ENCODE measurements at places on chromosomes 4 and X.

GRCh38 chr4:41506130-41506529, 31.8 kb upstream of the LIMCH1 start:
- no peak for DNase-seq

DNA sequence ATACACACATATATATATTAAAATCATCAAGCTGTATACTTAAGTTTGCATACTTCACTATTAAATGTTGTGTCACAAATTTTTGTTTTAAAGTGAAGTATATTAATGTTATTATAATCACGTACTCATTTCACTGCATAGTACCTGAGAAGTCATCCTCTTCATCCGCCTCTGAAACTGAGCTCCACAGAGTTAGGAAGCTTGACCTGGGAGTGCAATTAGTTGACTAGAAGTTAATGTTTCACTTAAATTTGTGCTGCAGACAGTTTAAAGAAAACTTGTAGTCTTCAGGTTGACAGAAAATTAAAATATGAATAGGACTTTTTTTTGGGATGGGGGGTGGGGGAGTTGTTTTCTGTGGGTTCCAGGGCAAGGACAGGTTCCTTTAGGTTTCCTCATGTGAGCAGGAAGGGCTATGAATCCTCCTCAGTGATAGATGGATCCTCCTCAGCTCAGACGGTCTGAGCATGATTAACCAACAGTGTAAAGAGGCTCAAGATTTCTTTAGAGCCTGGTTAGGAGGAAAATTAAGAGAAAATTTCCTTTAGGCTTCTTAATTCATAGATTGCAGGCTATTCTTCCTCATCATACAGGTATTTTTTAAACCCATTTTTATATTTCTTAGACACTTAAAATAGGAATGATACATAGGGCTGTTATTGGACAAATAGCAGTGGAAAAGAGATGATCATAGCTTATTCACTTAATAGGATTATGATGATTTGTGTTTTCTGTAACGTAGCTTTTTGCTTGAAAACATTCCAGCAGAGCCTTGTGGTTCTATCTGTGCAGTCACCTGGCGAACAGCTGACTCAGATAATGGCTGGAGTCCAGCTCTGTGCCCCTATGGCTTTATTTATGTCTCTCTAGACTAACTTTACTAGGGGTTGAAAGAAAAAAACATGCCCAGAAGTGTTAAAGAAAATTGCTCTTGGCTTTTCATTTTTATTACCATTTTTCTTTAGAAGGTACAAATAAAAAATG, 102.7 kb downstream of the SLC4A4 start:
- peak; percentile 59 for DNase-seq

GRCh38 chrX:103687696-103688201, 1.2 kb upstream of the MORF4L2 start:
- DNase-seq = peak; percentile 82

GRCh38 chrX:97704474-97704873, 820.8 kb downstream of the RPA4 start:
- DNase-seq = no peak

DNA sequence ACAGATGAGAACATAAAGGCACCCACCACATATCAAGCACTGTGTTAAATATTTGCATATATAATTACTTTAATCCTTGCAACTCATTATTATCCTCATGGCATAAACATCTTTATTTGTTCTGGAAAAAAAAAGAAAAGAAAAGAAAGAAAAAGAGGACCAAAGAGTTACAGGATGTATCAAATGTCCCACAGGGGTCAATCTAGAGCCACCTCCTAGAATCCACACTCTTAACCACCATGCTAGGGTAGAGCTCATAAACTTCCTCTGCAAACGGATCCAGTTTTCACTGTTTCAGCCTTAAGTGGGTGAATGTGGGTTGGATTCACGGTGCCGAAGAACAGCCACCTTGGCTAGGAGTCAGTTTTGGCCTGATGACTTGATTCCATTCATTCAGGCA, 171.1 kb upstream of the PPARGC1A start:
- DNase-seq = no peak

DNA sequence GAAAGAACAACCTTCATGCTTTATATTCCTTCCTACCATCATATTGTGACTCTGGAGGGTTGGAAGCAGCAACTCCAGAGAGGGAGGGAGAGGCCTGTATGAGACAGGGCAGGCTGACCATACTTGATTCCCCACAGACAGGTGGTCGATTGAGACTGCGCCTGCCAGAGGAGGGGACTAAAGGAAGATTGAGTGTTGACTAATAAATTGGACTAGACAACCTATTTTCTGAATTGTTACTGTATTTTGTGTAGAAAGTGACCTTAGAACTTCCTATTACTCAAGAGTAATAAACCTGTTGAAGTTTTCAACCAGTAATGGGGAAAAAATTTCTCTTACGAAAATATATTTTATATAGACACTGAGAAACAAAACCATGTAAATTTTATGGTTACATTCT, 301.5 kb downstream of the INPP4B start:
- DNase-seq = no peak

DNA sequence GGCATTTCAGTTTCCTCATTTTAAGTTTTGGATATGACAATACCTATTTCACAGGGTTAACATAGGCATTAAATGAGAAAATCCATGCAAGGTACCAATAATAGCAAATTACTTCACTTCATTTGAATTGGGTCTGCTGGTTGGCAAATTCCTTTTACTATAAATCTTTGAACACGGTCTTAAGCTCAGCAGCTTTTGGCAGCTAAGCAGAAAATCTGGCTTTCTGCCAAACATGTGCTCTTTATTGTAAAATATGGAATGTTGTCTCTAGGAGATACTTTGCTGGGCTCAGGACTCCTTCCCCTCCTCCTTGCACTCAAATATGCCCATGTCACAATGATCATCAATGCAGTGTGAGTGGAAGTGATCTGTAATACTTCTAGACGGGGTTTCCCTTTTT, 16.8 kb upstream of the DMP1 start:
- DNase-seq = peak; percentile 60

- DNase-seq = peak; percentile 32
Observed at GRCh38 chr4:27176400-27176799, 315.8 kb downstream of the STIM2 start.

DNA sequence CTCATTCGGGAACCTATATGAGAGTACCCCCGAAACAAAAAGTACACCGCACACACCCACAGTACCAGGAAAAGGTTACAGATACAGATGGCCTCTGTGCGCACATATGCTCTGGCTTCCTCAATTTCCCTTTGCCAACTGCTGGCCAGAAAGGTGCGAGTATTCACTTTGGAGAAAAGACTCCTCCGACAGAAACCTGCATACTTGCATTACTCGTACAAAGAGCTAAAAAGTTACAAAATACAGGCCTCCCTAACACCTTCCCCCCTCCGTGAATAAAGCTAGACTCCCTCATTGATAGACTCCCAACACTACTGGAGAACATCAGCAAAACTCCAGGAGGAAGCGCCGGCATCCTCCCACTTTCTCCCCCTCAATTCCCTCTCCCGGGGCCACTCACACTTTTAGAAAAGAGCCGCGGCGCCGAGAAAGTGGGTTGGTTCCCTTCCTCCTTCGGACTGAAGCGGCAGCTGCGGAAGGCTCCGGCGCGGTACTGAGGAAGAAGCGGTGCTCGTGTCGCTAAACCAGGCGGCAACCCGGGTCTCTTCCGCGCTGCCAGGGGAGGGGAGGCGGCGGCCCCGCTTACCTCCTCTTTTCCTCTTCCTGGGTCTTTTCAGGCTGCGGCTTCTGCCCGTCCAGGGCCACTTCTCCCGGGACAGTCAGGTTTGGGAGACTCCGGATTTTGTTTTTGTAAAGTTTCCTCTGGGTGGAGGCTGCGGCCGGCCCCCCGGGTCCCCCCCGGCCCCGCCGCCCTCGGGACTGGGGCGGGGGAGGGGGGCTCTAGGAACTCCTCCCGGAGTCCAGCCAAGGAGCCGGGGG, 1.1 kb downstream of the FBXW7 start:
- DNase-seq = peak; percentile 17

- no peak for DNase-seq
Observed at GRCh38 chrX:136659174-136659573, 11.2 kb downstream of the CD40LG start.

DNA sequence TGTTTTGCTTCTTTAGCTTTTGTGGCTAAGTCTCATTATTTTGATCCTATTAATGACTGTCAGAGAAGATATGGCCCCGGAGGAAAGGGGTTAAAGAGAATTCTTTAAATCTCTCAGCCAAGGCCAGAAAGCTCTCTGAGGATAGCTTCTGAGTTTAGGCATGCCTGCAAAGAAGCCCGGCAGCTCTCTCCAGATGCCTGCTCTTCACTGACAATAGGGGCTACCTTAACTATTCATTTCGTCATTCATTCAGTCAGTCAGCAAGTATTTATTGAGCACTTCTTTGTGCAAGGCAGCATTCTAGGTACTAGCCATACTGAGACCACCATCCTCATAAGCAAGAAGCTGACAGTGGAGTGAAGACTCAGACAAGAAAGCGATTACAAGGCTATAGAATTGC, 34.0 kb upstream of the BMP15 start:
- no peak for DNase-seq

DNA sequence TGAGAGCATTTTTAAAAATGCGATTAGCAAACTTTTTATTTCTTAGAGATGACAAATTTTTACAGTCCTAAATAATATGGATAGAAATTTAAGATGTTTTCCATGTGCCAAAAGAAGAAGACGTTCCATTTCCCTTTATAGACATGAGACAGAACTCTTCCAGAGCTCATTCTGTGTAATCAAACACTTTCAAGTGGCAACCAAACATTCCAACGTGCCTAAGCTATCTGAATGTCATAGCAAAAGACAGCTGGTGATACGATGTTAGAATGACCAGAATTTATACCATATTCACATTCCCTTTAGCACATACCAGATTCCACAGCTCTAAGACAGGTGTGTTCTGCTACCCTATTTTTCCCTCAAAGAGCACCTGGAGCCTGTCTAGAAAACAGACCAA, 133.2 kb downstream of the ENOX2 start:
- no peak for DNase-seq

DNA sequence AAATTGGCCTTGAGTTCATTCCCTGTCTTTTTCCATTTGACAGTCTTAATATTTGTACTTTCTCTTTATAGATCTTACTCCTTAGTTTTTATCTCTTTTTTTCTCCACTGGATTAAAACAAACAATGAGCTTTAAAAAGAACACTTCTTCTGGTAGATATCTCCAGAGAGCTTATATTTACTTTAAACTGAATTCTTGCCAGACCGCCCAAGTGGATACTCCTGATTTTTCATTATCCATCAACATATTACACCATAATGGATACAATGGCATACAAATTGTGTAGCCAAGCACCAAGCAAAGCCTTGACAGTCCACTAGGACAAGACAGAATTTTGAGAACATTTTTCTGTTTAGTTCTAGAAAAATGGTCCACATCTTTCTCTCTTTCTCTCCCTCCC, 18.9 kb downstream of the TMSB4X start:
- DNase-seq = no peak

DNA sequence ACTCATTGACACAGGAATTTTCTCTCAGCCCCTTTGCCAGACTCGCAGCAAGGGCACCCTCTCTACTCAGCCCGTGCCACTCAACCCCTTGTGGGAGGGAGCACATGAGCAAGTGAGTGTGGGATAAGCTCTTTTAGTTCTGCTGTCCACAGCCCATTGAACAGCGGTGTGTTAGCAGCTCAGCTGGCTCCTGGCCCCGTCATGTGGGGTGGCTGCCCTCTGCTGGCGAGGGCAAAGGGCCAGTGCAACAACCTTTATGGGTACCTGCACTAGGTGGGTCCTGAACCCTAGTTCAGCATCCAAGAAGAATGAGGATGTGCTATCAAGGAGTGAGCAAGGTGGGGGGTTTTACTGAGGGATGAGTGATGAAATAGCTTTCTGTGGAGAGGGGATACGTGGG, 85.0 kb upstream of the ZNF81 start:
- no peak for DNase-seq

DNA sequence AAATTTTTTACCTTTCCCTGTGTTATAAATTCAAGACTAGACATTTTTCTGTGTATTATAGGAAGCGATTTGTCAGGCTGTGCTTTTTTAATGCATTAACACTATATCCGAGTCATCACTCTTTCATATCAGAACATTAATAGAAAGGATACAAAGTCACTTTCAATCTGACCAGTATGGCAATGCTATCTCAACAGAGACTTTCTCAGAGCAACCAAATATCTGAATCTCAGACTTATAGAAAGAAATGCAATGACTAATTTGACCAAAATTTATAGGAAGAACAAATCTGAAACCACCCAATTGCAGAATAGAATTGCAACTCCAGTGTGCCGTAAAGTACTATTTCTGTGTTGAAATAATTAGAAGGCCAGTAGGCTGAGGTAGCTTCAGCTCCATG, 473 bp upstream of the TKTL2 start:
- no peak for DNase-seq

DNA sequence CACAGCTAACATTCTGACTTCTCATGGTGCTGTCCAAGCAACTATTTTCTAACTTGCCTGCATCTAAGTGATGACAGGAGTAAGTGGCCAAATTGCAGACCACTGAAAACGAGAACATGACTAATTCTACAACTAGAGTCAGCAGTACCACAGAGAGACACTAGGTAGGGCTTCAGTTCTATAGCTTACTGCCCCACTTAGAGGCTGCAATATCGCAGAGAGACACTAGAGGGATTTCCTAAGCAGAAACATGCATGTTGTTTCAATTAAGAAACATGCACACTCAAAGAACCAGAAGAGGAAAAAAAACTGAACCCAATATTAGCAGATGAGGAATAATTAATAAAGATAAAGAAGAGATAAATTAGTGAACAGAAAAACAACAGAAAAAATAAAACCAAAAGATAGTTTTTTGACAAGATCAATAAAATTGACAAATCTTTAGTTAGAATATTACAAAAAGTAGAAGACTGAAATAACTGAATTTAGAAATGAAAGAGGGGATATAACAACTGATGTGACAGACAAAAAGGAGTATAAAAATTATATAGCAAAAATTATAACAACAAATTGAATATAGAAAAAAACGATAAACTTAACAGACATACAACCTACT, 100.8 kb downstream of the SPIN4 start:
- peak; percentile 73 for DNase-seq

- peak; percentile 1 for DNase-seq
Observed at GRCh38 chr4:12411072-12411471, 982.4 kb upstream of the HS3ST1 start.

- no peak for DNase-seq
Observed at GRCh38 chr4:189740873-189741272, 199.8 kb upstream of the FRG1 start.

GRCh38 chrX:9859711-9860555, 73.7 kb downstream of the SHROOM2 start:
- DNase-seq = peak; percentile 61

DNA sequence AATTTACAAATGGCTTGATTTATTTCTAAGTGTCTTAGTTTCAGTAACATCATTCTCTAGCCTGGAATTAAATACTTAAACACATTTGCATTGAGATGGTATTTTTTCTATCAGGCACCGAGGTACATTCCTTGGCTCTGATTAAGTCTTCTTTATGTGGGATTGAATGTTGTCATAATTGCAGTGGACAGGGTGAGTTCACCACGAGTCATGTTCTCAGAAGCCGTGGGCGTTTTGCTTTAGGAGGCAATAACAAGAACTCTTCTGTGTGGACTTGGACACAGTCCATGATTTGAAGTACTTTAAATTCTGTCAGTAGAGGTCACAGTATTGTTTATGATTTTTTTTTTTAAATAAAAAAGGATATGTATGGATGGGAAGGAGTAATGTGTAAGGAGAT, 57.1 kb upstream of the EFHC2 start:
- peak; percentile 89 for DNase-seq
